HEK293T (cell line): ENCODE measurements at places on chromosomes 2 and 18.
A peak's percentile ranks its signal among the peaks of the same experiment; 100 is the strongest.

DNA sequence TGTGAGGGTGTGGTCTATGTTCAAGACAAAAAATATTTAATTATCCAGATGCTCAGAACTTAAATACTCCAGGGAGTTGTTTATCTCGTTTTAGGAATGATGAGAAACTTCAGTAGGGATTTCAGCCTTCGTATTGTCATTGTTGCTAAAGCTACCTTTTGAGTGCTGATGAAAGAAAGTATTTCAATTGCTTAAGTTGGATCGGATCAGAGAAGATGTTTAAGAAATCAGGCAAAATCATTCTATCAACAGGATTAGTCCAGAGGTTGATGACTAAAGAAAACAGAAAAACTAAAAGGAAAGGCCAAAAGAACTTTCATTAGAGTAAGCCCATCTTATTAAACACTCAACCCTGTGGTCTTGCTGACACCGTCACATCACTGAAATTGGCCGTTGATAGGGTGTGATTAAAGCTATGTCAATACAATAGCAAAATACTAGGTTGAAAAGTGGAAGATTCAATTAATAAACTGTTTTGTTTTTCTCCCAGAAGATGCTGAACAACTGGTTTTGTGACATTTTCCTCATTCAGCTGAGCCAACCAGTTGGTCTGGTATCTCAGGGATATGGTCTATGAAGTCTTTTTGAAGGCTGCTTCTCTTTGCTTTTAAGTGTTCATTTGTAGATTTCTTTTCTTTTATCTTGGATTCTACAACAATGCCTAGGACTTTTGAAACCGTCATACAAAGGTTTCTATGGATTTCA is 551.7 kb downstream of the SLC4A3 start:
- DNase-seq = no peak

- DNase-seq = no peak
These were observed 219.2 kb upstream of the SP5 start for GRCh38 chr2:170495896-170496295.

GRCh38 chr2:43114210-43114609 is 112.2 kb downstream of the ZFP36L2 start:
- no peak for DNase-seq

DNA sequence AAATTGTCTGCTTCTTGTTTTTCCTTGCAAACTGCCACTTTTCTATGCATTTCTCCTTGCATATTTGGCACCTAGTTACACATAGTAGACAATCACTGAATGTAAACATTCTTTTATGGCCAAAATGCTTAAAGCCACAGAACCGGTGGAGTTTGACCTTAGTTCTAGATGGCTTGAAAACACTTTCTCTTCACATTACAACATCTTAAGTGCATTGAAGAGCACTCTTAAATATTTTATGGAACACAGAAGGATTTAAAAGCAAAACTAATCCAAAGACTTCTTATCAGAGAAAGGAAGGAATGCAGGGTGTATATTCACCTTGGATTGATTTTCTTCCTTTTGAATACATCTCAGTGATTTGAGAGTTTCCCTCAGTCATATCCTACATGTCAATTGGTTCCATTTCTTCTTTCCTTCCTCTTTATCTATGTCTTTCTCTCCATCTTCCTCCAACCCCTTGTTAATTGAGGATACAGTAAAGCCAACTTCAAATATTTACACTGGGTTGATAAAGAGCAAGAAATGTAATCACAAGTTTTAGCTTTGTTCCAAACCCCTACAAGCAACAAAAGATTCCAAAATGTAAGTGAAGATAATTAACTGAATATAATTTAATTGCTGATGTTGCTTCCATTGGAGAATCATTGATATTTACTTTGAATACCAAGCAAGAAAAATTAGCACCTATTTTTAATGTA is 548.0 kb downstream of the CNTNAP5 start:
- DNase-seq = no peak

DNA sequence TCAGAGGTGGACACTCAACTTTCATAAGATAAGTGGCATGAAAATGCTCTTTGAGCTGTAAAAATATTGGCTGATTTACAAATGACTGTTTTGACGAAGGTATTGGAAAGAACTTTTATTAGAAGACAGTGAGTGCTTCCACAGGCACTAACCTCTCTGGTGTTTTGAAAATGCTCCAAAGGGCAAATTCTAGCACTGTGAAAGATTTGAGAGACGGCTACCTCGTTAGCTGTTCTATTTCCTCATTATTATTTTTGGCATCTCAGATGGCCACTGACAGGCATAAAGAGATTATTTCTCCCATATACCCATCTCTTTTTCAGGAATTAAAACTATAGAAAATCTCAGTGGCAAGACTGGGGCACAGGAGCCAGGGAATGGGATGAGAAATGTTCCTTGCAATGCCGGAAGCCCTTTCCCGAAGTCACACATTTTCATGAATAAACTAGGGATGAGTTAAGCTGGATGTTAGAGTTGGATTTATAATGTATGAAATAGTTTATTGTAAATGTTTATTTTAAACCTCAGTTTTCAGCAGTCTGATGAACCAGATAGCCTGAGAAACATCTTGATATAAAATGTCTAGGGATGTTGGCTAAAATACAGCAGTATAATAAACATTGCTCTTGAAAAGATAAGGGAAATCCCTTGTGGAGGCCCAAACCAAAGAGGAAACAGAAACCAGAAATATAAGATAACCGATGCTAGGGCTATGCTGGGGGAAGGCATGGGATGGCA is 175.7 kb downstream of the ASB1 start:
- DNase-seq = no peak

GRCh38 chr2:11752906-11753305 is 6.5 kb downstream of the LPIN1 start:
- no peak for DNase-seq

DNA sequence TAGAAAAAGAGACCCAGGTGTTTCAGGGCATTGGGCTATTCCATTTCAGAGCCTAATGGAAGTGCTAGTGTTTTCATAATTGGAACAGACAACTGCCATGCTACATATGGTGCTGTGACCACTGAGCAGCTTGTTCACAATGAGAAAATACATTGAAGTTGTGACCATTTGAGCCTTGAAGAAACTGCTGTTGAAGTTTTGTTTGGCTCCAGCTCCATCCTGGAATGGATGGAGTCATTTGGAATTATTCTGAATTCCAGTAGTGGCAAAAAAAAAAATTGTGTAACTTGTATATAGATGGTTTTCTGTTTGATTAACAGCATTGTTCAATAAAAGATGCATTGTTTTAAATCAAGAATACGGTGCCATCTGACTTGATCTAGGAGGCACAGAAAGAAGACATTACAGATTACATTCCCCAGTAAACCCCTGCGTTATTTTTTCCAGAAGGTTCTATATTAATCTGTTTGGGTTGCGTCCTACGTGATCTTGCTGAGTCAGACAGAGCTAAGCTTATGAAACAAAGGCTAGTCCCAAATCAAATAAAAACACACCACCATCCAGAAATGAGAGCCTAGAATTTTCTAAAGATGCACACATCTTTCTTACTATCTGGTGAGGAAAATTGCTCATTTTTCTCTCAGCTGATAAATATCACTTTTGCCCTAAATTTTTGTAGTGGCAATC is 19.2 kb downstream of the FMNL2 start:
- no peak for DNase-seq

DNA sequence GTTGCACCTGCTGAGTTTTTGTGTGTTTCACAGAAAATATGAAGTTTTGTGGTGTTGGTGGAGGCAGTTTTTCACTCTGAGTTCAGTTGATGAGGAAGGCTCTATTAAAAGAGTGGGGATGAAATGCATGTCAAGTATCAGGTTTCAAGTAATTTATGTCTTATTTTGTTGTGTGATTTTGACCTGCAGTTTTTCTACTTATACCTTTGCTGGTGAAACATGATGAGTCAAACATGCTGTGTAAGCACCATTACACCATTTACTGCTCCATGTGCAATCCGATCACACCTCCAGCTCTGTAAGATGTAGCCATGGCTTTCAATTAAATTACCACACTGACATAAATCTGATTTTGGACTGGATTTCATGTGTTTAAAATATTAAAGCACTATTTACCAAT is 174.5 kb upstream of the ZEB2 start:
- peak; percentile 12 for DNase-seq

- no peak for DNase-seq
These were observed 31.3 kb upstream of the SLC25A52 start for GRCh38 chr18:31791817-31792579.

DNA sequence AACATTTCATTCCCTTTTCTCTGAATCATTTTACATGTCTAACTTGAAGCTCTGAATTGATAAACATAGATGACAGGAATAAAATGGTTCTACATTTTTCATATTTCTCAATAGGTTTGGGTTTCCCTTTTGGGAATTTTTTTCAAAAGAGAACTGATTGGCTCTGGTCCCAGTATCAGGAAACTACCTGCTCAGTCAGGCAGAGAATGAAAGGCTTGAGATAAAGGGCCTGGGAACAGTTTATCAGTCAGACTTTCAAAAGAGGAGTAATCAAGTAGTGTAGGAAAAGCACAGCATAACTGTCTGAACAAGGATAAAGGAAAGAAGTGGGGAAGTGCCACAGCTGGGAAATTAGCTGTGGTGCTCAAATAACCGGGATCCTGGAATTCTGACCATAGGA is 28.3 kb upstream of the CCL20 start:
- no peak for DNase-seq

DNA sequence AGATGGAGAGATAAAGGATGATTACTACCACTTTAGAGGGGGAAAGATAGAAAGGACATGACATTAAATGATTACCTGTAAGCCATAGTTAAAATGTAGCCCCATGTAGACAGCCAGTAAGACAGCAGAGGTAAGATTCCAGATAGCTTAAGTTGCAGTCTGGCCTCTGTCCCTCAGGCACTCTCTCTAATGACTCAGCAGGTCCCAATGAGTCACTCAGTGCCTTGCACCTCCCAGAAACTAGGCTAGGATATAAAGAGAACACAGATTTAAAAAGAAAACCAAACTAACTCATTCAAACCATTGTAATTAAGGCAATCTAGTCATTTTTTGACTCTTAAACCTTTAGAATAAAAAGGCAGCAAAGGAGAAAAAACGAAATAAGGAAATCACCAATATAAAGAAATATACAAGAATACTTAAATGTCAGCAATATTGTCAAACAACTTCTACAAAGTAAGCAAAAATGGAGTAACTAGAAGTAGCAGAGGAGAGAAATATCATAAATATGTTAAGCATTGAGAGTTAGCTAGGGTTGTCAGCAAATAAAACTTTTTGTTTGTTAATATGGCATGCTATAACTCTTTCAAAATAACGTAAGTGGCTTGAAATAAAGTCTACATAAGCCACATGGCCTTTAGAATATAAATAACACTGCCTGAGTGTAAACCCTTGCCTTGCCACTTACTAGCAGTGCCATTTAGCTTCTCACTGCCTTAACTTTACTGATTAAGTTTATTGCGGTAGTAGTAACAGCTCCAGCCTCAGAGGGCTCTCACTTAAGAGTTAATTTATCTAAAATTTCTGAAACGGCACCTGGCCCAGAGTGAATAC is 48.5 kb downstream of the SOCS6 start:
- peak; percentile 15 for DNase-seq

DNA sequence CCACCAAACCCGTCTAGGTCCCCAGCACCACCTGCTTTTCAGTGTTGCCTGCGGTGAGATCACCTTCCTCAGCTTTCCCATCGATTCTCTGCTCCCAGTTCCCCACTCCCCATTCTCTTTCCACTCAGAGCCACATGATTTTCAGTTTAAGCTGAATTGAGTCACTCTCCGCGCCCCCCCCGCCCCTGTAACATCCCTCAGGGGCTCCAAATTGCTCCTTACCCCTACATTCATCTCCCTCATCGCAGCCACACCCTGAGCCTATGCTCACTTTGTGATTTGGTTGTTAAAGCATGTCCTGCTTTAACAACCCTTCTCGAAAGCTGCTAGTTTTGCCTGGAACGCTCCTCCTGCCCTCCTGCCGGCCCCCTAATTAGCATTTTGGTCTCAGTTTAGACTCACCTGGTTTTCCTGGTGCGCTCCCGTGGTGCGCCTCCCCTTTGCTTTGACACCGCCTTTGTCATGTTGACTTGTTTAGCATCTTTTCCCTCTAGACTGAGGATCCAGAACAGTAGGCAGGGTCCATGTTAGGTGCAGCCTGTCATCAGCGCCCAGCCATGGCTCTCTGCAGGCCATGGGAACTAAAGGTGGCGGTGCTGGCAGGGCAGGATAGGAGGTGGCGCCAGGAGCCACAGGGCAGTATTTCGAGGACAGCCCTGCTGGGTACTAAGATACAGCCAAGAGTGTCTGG is 60.8 kb downstream of the ST3GAL5 start:
- DNase-seq = no peak

DNA sequence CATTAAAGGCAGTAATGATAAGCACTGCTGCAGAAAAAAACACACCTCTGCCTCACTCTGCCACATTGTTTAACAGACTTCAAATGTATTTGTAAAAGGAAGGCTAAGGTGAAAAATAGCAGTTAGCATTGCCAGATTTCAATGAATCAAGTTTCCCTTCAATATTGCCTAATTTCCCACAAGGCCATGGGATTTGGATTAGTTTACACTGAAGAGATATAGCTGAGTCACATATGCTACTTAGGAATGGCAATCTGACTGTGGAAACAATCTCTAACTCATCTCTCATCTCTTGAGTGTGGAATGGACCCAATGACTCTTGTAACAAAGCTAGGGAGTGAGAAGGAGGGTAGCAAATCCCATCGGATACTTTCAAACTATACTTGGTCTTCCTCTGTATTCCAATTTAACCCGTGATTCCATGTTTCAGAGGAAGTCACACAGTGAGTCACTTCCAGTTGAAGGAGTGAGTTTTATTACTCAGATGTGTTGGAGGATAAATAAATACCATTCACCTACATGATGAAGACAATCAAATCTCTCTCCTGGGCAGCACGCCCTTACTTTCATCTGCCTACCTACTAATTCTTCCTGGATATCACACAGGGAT is 5.1 kb downstream of the B4GALT6 start:
- no peak for DNase-seq

GRCh38 chr18:55265130-55265675 is 305.9 kb upstream of the CCDC68 start:
- no peak for DNase-seq

DNA sequence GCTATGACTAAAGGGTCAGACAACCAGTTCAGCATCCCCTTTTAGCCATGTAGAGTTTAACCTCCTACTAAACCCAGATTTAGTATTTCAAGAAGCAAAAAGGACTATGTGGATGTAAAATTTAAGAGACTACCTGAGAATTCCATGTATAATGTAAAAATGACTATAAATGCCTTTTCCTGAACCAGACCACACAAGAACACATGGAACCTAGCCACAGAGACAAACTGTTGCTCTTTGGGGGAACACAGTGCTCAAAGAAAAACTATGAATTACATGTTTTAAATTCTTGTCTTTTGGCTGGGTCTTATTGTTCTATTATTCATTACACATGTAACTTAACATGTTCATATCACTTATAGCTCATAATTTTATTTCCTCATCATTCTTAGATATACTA is 192.8 kb downstream of the DNER start:
- no peak for DNase-seq

- DNase-seq = no peak
These were observed 254.2 kb downstream of the RIT2 start for GRCh38 chr18:42861271-42861670.

GRCh38 chr2:119647440-119648169 is 31.4 kb upstream of the TMEM177 start:
- DNase-seq = no peak
